ENCODE measurements at places on chromosomes 2 and 18. TPM values are rescaled to one million over a fixed set of nuclear protein-coding genes. Genes with fewer than 3 reads are reported as not detected.
A peak's percentile ranks its signal among the peaks of the same experiment; 100 is the strongest.

DNA sequence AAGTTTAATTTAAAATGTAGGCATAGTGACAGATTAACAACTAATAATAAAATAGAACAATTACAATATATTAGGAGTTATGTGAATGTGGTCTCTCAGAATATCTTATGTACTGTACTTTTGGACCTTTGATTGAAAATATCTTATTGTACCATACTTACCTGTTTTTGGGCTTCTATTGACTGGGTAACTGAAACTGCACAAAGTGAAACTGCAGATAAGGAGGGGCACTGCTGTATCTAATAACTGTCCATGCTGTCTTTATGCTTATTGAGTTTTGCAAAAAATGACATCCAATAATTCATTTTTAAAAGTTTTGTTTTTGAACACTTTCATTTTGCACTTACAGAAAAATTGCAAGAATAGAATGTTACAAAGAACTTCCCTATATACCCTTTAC is 19.9 kb downstream of the BIRC6 start:
- DNase-seq, result no peak

DNA sequence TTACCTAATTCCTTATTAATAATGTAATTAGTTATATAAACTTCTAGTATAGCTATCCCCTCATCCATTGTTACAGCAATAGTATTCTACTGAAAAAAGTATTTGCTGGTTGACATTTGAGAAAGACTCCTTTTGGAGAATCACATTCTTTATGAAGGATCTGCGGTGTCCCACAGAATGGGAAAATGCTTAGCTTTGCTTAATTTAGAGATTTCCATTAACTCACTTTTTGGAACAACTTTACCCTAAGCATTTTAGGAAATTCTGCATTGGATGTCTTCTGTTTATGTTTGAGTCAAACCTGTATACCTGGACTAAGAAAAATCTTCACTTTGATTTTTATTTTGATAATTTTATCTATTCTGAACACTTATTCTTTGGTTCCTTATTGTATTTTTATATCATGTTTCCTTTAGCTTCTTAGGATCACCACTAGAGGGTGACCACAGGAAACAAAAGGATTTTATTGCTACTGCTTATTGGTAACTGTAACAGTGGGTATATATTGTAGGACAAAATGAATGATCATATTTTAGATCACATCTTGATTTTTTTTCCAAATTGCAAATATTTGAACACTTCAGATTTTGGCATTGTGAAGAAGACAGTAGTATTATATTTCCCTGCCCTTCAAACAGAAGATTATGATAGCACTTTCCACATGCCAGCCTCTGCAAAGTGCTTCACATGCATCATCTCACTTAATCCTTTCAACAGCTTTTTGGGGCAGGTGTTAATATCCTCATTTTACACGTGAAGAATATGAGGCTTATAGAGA is 79.6 kb downstream of the MIB1 start:
- no peak for DNase-seq

GRCh38 chr2:207238831-207239701 is 73.3 kb upstream of the KLF7 start:
- DNase-seq, result peak; percentile 75

GRCh38 chr2:39728941-39729351 is 50.1 kb downstream of the THUMPD2 start:
- DNase-seq, result peak; percentile 39

GRCh38 chr18:56825321-56825720 is 174.2 kb downstream of the WDR7 start:
- DNase-seq, result no peak

Gene REG1B
- total RNA-seq, result not detected

DNA sequence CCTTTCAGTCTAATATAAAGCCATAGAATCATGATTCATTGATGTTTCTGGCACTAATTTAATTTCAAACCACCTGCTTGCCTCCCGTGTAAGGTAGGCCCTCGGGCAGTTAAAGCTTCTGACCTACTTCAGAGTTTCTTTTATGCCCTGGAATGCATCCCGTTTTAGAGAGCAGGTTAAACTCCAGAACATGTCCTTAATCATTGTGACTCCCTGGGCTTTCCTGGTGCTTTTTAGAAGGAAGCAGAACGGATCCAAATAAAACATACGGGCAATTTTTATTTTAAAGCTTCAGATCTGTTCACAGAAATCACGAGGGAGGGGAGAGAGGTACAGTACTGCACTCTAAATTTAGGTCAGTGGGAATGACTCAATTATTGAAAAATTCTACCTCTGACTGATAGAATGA is 134.8 kb downstream of the GCA start:
- DNase-seq, result no peak

DNA sequence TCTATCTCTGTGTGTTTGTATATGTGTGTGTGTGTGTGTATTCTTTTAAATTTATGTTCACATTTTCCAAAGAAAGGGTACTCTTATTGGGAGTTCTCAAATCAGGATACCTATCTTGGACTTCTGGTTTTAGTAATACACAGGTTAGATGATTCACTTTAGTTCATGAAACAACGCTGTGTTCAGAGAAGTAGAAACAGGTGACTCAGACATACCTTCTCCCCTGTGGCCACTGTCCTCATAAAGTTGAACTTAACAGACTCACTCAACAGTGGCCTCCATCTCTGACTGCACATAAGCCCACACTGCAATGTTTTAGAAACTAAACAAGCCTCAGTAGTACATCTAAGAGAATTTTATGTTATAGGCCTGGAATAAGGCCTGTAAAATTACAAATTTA is 566.6 kb upstream of the VRK2 start:
- no peak for DNase-seq

DNA sequence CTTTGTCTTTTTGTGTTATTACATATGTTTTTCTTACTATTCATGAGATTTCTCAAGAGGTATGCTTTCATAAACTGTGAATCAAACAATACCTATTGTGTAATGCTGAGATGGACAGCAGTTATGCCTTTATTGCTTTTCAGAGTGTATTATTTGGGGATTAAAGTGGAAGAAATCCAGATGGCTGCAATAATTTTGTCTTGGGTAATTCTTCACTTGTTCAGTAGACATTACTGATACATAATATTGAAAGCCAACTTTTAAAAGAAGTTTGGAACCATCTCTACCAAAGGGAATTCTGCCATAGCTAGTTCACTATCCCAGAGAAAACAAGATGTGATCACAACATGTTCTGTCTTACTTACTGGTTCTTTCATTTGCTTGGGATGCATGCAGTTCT is 253.4 kb upstream of the ZSWIM2 start:
- DNase-seq, result no peak

Gene CCDC150
- 1.5 TPM for total RNA-seq

Gene PPIL3
- total RNA-seq, result 22.6 TPM

DNA sequence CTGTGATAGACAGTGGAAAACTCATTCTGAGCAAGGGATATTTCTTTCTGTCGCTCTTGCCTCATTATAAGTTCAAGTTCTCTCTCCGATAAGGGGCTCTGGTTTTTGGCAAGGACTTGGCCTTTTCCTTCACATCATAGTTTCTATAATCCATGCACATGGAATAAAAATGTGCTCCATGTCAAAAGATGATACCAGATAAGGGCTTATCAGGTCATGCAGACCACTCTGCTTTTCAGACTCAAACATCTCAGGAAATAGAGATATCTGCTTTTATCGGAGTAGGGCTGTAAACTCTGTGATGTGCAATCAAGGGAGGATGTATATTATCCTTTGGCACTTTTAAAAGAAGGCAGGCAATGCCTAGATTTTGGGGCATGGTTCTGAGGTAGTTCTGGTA is 45.0 kb upstream of the DARS1 start:
- DNase-seq, result no peak

Gene FAM117B
- 3.6 TPM for total RNA-seq

DNA sequence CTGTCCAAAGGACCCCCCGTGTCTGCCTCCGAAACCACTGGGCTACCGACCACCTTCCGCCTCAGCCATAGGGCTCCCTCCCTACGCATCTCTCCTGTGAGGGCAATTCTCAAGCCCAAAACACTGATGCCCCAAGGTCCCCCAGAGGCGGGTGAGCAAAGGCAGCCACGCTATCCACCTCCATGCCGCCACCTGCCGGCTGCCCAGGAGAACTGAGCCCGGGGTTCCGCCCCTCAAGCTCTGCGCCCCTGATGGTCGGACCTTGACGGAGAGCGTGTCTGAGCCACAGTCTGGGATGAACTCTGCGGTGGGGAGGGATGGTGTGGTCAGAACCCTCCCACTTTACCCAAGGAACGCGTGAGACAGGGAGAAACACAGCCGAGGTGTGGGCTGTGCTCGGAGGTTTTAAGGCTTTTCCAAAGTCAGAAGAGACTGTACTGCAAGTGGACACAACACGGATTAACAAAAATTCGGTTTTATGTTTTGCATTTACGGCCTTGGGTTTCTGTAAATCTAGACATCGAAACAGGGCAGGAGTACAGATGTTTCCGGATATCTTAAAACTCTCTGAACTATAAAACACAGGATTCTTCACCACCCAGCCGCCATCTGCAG is 114.1 kb downstream of the ZNF516 start:
- no peak for DNase-seq

GRCh38 chr2:4272261-4272858 is 569.0 kb downstream of the DCDC2C start:
- DNase-seq, result no peak

GRCh38 chr2:98036349-98037000 is 40.7 kb upstream of the TMEM131 start:
- DNase-seq, result peak; percentile 22

GRCh38 chr2:190746971-190747761 is 98.3 kb downstream of the NAB1 start:
- DNase-seq, result no peak

DNA sequence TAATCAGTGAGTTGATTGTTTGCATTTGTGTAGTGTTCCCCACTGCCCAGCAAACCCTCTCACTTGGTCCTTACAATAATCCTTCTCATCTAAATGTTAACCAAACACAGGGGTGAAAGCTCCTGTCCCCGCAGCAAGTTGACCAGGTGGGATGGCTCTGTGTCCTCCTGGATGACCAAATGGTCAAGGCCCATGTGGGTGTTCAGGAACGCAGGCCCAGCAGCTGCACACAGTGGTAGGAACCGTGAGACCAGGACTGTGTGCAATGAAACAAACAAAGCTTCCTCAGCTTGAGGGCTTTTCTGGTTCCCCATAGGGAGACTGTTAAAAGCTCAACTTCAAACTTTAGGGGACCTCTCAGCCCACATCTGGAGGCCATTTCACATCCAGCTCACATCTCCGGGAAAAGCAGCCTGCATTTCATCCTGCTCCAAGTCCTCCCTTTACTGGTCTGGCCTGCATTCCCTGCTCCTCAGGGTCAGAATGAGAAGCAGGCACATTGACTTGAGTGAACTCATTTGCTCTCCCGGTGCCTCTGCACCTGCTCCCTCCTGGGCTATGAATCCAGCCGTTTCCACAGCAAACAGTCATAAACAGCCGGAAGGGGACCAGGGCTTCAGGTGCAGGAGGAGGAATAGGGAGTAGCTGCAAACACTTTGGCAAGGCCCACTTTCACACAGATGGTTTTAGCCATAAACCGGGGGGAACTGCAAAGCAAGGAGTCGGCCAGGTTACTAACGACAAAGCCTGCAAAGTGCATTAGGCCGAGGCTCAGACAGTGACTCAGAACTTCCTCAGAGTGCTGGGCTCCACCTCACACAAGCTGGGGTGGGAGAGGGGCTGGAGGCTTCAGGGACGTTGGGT is 144.7 kb downstream of the CAPN13 start:
- no peak for DNase-seq

All from left cardiac atrium (tissue), 4 donors.